ENCODE measurements at places on chromosomes 12 and 14.
A peak's percentile ranks its signal among the peaks of the same experiment; 100 is the strongest.

DNA sequence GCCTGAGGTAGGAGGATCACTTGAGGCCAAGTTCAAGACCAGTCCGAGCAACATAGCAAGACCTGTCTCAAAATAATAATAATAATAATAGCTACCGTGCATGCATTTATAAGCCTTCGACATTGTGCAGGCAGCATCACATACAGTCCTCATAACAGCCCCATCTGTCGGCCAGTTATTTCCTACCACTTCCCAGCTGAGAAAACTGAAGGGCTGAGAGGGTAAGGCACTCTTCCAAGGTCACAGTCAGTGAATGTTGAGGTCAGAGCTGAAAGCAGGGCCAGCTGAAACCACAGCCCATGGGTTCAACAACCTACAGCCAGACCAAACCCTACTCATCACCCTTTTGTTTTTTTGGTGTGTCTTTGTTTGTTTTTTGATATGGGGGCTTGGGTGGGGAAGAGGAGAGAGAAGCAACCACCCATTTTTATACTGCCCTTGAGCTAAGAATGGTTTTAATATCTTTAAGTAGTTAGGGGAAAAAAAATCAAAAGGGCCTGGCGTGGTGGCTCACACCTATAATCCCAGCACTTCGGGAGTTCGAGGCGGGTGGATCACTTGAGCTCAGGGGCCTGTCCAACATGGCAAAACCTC, 16.8 kb upstream of the ITPK1 start:
- DNase-seq: no peak

DNA sequence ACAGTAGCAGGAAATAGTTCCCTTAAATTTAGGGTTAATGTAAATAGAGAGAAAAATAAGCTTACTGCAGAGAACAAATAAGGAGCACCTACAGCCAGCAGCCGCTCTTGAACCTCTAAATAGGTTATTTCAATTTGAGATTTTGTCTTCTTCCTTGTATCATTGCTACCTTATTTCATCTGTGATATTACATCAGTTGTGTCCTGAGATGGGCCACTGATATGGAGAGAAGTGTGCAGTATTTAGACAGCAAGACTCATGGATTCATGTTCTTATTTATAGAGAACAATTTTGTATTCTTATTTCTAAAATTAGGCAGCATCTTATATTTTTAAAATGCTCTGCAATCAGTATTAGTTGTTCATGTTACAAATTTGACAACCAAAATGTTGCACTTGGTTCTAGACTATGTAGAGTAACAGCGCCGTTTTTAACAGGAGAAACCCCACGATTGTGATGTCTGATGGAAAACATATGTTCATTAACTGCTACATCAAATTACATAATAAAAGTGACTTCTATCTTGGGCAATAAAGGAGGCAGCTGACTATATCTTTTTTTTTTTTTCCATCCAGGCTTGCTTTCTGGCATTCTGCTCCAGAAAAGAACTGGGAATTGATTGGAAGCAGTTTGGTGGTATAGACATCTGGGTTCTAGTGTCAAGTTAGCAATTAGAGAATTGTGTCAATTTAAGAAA, 117.9 kb downstream of the CAND1 start:
- no peak for DNase-seq

- no peak for DNase-seq
Observed at GRCh38 chr14:91308337-91308736, 63.8 kb upstream of the GPR68 start.

GRCh38 chr12:48422060-48422459, 50.3 kb upstream of the ANP32D start:
- DNase-seq: no peak

DNA sequence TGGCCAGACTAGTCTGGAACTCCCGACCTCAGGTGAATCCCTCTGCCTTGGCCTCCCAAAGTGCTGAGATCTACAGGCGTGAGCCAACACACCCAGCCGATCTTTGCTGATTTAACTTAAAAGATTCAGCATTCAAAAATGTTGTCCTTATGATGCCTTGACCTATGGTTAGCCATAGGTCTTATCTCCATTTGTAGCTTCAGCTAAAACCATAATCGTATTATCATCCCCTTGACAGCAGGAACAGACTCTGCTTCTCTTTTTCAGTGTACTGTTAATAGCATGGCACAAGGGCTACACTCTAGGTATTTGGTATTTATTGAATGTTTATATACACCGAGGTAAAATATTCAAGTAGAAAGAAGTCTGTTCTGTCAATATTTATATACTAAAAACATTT, 15.3 kb downstream of the CCDC62 start:
- DNase-seq: no peak

DNA sequence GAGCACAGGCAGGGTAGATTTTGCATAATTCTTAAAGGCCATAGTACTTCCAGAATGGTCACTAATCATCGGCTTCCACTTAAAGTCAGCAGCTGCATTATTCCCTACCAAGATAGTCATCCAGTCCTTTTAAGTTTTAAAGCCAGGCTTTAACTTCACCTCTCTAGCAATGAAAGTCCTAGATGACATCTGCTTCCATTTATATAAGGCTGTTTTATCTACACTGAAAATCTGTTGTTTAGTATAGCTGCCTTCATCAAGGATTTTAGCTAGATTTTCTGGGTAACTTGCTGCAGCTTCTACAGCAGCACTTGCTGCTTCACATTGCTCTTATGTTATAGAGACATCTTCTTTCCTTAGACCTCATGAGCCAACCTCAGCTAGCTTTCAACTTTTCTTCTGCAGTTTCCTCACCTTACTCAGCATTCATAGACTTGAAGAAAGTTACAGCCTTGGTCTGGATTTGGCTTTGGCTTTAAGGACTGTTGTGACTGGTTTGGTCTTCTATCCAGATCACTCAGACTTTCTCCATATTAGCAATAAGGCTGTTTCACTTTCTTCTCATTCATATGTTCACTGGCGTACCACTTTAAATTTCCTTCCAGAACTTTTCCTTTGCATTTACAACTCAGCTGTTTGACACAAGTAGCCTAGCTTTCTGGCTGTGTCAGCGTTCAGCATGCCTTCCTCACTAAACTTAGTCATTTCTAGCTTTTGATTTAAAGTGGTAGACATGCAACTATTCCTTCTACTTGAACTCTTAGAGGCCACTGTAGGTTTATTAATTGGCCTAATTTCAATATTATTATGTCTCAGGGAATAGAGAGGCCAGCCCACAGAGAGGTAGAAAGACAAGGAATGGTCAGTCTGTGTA, 209.9 kb upstream of the GARIN2 start:
- DNase-seq: no peak

DNA sequence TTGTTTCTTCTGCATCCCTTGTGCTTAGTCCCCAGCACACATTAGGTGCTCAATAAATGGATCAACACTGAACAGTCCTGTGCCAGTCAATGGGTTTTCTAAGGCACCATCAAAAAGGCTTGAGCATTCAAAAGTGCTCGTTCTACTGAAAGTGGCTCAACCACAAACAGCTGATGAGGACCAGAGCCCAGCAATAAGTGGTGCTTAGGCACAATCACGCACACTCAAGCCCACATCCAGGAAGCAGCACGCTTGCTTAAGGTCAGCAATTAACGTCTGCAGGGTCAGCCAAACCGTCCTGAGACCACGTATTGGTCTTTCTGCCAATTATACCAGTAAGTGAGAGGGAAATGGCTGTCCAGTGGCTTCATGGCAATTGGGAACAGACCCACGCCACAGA, 56.5 kb downstream of the PRIMA1 start:
- DNase-seq: no peak

DNA sequence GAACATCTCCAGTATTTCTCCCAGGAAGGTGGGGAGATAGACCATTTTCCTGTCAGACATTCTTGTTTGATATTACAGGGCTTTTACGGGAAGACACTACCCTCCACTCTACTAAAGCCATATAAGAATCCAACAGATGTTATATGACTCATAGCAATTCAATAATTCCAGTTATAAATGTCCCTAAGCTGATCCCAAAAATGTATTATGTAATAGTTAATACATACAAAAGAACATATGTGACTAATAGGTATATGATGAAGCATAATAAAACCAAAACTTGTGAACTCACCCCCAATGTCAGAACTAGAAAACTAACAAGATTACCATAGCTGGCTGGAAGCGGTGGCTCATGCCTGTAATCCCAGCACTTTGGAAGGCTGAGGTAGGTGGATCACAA, 84.2 kb downstream of the EFCAB11 start:
- DNase-seq: no peak

GRCh38 chr12:46892034-46892705, 66.4 kb upstream of the SLC38A4 start:
- DNase-seq: no peak

DNA sequence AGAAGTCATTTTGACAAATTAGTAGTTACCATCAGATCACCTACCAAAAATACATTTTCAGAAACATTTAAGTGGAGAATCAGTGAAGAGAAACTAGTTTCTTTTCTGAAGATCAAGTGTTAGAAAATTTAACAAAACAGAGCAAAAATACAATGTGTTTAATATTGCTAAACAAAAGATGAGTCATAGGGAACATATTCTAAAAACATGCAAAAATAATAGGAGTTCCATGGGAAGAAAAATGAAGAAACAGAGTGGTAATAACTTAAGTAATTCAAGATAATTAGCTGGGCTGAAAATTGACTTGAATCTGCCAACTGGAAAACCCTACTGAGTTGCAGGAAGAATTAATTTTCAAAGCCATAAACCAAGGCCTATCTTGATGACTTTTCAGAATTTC, 111.5 kb upstream of the KITLG start:
- no peak for DNase-seq

GRCh38 chr12:77861317-77861716, 30.6 kb downstream of the NAV3 start:
- no peak for DNase-seq

- DNase-seq: no peak
Observed at GRCh38 chr12:87383680-87384079, 645.5 kb downstream of the C12orf50 start.

DNA sequence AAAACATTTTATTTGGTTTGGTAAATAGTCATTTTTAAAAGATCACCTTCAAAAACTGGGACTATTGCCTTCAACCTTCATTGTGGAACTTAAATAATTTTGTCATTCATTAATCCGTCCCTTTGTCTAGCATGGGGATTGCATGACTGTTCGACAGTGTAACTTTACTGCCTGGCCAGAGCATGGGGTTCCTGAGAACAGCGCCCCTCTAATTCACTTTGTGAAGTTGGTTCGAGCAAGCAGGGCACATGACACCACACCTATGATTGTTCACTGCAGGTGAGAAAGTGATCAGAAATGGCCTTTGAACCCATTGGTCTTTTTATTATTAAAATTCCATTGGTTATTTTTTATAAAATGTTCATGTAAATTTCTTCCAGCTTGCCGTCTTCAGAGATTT, 37.2 kb upstream of the MYF6 start:
- DNase-seq: no peak

GRCh38 chr14:72553161-72553560, 340.7 kb downstream of the DPF3 start:
- DNase-seq: no peak

DNA sequence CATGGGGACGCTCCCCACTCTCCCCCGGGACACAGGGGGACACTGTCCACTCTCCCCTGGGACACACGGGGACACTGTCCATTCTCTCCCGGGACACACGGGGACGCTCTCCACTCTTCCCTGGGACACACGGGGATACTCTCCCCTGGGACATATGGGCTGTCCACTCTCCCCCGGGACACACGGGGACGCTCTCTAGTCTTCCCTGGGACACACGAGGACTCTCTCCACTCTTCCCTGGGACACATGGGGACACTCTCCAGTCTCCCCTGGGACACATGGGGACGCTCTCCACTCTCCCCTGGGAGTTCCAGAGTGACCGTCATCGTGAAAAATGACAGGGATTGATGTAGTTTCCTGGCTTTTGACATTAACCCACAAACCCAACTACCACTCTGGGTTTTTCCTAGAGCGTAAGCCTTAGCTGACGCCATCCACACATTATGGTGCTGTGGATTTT, 3.0 kb upstream of the P2RX2 start:
- no peak for DNase-seq

- no peak for DNase-seq
Observed at GRCh38 chr14:69637503-69638031, 26.2 kb downstream of the SUSD6 start.

GRCh38 chr12:5898874-5899273, 46.2 kb downstream of the ANO2 start:
- DNase-seq: no peak

- DNase-seq: peak; percentile 56
Observed at GRCh38 chr12:108616941-108617858, 16.5 kb downstream of the SELPLG start.

DNA sequence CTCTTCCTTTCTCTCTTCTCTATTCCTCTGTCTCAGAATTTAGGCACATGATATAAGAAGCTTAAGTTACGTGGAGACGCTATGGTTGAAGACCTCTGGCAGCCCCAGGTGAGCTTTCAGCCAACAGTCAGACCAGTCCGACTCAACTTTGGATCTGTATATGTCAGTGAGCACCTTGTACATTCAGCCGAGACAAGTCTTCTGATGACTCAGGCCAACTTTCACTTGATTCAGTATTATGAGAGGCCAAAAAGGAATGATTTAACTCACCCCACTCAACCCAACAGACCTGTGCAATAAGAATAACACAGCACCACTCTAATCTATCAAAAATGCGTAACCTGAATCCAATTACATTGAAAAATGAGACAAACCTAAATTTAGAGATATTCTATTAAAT, 47.5 kb upstream of the FOXG1 start:
- no peak for DNase-seq

DNA sequence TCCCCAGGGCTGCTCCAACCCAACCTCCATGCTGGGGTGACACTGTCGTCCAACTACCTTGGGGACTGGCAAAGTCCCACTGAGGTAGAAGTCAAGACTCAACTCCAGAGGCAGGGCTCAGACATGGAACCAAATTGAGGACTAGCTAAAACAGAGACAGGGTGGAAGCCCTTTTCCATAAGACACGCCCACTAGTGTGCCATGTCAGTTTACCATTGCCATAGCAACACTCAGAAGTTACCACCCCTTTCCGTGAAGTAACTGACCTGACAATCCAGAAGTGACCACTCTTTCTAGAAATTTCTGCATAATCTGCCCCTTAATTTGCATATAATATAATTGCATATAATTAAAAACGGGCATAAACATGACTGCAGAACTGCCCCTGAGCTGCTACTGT, 409.6 kb downstream of the MED13L start:
- no peak for DNase-seq

DNA sequence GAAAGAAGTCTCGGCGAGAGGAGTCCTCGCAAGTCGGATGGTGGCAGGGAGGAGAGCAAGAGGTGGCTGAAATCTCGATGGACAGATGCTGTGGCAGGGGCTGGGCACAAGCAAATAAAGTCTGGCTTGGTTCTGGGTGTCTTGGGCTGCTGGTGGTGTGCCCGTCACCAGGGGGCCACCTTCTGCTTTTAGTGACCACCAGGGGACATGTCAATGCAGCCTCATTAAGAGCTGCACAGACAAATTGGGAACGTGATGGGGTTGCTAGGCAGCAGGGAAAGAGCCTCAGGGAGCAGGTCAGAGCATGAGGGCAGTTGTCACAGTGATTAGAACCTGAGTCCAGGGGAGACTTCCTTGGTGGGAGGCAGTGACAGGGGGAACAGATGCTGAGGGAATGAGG, 44.0 kb downstream of the LRRC74A start:
- no peak for DNase-seq

GRCh38 chr12:76155157-76155670, 70.7 kb upstream of the NAP1L1 start:
- no peak for DNase-seq

- no peak for DNase-seq
Observed at GRCh38 chr12:89357297-89357730, 5.0 kb upstream of the DUSP6 start.

GRCh38 chr14:34098045-34098984, 147.4 kb upstream of the EGLN3 start:
- DNase-seq: no peak

All from stimulated activated CD4-positive, alpha-beta T cell treated with anti-CD3 and anti-CD28 coated beads, Interleukin-15, amount 100 ng/mL, for 1 hour (primary cell).